ENCODE measurements at places on chromosomes 5 and 9.

DNA sequence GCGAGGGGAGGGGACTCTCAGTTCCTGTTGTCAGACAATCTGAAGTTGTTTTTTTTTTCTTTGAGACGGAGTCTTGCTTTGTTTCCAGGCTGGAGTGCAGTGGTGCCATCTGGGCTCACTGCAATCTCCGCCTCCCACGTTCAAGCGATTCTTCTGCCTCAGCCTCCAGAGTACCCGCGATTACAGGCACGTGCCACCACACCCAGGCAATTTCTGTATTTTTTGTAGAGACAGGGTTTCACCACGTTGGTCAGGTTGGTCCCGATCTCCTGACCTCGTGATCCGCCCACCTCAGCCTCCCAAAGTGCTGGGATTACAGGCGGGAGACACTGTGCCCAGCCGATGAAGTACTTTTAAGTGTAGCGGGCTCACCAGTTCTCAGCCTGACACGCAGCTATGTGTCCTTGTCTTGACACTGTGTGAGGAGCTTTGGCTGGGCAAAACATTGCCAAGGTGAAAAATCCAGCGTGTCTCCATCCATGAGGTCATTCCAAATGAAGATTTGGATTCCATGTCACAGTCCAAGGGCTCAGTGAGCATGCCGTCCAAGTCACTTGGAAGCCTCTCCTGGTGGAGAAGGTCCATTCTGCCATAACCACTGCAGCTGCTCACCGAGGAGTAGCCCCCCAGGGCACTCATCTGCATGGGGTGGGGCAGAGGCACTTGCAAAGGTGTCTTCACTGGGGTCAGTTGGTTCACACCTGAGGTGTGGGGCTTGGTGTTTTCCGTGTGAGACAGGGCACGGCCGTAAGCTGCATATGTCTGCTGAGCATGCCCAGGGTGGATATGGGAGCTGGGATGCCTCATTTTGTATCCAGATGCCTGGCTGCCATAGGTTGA is 32.0 kb downstream of the OR2V1 start:
- no peak for DNase-seq

DNA sequence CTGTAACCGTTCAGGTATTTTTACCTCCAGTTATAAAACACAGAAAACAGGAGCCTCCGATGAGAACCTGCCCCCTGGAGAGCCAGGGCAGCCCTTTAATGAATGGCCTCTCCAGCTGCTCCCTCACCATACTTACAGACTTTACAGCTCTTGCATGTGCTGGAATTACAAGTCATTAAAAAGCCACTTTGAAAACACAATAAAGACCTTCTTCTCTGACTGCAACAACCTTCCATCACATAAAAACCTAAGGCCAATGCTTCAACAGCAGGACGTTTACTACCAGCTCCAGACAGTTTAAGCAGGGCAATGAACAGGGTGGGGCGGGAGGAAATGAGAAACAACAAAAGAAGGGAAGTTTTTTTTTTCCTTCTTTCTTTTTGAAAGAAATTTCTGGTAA is 213.8 kb downstream of the MLLT3 start:
- DNase-seq: no peak

- DNase-seq: no peak
Observed at GRCh38 chr9:14993061-14993800, 83.0 kb upstream of the FREM1 start.

GRCh38 chr5:144377207-144377606 is 206.5 kb downstream of the KCTD16 start:
- no peak for DNase-seq

- DNase-seq: no peak
Observed at GRCh38 chr9:96236854-96237550, 65.0 kb downstream of the HSD17B3 start.

GRCh38 chr5:171606414-171607024 is 179.1 kb upstream of the SMIM23 start:
- no peak for DNase-seq

DNA sequence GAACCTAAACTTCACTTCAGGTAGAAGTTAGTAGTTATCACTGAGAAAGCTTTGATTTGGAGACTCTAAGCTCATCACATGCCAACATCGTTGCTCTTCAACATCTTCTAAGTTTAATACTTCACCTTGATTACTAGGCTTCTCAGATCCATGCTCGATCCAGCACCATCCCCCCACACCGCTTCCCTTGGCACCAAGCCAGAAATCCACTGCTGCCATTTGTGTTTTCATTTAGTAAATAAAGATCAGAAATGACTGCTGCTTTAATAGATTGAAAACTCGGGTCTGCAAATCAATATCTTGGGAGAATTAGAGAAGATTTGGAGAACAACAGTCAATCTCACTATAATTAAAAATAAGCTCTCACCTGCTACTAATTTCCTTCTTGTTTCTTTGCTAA is 214.7 kb upstream of the NR4A3 start:
- DNase-seq: no peak
